ENCODE measurements at places on chromosomes 7 and 10.

GRCh38 chr7:12949060-12949931 lies 261.9 kb downstream of the ARL4A start:
- no peak for DNase-seq

DNA sequence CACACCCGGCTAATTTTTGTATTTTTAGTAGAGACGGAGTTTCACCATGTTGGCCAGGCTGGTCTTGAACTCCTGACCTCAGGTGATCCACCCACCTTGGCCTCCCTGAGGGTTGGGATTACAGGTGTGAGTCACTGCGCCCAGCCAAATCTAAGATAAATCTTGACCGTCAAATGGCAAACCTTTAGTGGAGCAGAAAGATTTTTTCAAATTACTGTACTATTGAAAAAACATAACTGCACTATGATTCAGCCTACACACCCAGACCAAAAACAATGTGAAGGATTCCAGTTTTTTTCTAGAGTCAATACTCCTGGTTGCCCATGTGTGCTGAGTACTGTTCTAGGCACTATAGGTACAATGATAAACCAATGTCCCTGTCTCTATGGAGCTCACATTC lies 33.9 kb upstream of the SVIL start:
- no peak for DNase-seq

DNA sequence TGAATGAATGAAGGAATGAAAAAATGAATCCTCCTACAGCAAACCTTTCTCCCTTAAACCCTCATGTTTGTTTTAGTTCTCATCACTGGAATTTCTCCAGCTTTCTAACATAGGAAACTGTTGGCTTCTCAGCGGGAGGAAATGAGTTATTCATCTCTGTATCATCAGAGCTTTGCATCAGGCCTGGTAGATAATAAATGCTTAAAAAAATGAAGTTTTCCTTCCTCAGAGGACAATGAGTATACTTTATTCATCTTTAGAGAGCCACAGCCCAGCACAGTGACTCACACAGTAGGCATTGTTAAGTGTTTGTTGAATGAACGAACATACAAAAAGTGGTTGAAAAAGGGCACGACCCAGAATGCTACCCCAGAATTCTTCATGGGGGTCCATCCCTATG lies 62.6 kb downstream of the COL13A1 start:
- DNase-seq: peak; percentile 24

- DNase-seq: no peak
These were observed 80.7 kb downstream of the SLC37A3 start for GRCh38 chr7:140317597-140317996.

GRCh38 chr7:2680792-2681490 lies 7.1 kb upstream of the AMZ1 start:
- peak; percentile 84 for DNase-seq

DNA sequence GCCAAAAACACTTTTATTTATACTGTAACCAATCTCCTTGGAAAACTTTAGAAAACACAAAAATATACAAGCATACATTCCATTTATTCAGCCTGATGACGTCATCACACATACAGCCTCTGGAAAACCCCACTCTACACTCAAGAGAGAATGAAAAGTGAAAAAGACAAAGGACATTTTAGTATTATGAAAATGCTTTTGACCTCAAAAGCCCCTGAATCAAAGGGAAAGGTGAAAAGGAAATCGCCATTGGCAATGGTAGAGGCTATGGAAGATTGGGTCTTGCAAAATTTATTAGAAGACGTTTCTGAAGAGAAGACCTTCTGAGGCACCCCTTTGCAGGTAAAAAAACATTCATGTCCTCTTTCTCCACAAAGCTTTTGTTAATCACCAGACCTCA lies 82.9 kb upstream of the STRIP2 start:
- DNase-seq: no peak

- peak; percentile 64 for DNase-seq
These were observed 21.9 kb downstream of the FRA10AC1 start for GRCh38 chr10:93680412-93681047.

- no peak for DNase-seq
These were observed 67.9 kb downstream of the CACNA2D1 start for GRCh38 chr7:82375713-82376112.

- no peak for DNase-seq
These were observed 73.4 kb downstream of the AGMO start for GRCh38 chr7:15488401-15488800.

- DNase-seq: no peak
These were observed 7.0 kb downstream of the NPC1L1 start for GRCh38 chr7:44534087-44534486.

- DNase-seq: no peak
These were observed 176.0 kb downstream of the KMT2E start for GRCh38 chr7:105189859-105190492.

DNA sequence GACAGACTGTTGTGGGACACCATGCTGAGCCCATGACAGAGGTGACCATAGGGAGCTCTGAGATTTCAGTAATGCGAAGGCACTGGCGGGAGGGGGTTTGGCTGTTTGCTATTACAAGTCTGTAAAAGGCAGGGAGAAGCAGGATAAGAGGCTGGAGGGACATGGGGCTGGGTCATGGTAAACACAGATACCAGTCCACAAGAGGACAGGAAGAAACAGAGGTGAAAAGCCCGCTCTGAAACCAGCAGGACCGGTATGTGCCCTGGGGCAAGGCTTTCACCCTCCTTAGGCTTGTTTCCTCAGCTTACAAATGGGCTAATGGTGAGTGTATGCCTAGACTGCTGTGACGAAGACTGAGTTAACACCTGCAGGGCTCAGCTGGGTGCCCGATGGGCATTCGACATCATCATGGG lies 34.1 kb downstream of the ANXA11 start:
- no peak for DNase-seq
